ENCODE measurements at places on chromosomes 2 and 18.

GRCh38 chr2:134148843-134149472, 104.9 kb upstream of the MGAT5 start:
- DNase-seq, result no peak

- no peak for DNase-seq
Measured at GRCh38 chr2:205280596-205281236, 401.6 kb upstream of the NRP2 start.

DNA sequence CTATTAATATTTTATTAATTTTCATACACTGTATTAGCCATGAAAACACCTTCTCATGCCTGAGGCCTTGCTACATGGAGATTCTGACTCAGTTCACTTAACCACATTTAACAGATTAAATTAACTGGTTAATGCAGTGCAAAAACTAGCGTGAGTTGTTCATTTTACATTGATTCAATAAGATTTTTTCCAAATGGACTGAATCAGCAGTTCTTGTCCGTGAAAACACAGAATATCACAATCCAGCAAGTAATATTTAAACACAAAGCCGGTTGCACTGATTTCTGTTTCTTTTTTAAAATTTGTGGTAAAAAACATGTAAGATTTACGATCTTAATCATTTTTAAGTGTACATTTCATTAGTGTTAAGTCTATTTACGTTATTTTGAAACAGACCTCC, 118.2 kb upstream of the THUMPD2 start:
- no peak for DNase-seq

- DNase-seq, result no peak
Measured at GRCh38 chr2:72156872-72157271, 9.2 kb upstream of the CYP26B1 start.

DNA sequence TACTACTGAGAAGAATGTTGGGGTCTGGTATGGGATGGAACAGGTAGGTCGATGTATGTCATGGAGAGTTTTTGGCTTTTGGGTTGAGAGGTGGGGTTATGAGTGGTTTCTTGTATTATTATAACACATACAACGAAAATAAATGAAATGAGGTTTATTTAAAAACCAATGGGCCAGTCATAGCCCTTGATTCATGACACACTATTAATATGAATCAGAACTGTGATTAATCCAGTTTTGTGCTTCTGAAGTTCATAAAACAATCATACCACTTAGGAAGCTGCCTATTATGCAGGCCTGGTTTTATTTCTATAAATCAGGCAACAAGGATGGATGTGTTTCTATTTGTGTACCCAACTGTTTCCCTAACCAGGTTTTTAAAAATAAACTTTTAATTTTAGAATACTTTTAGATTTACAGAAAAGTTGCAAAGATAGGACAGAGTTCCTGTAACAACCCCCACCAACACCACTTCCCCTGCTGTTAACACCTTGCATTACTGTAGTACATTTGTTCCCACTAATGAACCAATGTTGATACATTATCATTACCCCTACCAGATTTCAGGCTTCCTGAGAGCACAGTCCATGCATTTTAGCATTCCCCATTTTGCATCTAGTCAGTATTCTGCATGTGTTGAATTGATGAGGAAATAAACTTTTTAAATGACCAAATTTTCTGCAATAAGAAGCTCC, 37.5 kb upstream of the NCOA1 start:
- DNase-seq, result no peak

GRCh38 chr2:8923183-8923582, 80.3 kb downstream of the MBOAT2 start:
- DNase-seq, result no peak

DNA sequence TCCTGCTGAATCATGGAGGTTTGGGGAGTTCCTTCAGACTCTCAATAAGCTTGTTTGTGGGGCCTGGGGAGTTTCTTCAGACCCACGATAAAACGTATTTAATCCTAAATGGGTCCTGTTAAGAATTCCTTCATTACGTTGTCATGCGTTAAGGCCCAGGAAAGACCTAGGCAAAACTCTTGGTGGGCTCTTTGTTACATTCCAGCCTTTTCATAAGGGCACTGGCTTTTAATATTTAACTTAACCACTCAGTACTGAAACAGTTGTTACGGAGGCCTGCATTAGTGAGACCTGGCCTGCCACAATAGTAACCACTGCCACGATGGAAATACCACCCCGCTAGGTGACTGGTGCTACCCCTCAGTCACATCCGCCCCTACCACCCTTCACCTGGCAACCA, 17.5 kb upstream of the BIN1 start:
- no peak for DNase-seq

DNA sequence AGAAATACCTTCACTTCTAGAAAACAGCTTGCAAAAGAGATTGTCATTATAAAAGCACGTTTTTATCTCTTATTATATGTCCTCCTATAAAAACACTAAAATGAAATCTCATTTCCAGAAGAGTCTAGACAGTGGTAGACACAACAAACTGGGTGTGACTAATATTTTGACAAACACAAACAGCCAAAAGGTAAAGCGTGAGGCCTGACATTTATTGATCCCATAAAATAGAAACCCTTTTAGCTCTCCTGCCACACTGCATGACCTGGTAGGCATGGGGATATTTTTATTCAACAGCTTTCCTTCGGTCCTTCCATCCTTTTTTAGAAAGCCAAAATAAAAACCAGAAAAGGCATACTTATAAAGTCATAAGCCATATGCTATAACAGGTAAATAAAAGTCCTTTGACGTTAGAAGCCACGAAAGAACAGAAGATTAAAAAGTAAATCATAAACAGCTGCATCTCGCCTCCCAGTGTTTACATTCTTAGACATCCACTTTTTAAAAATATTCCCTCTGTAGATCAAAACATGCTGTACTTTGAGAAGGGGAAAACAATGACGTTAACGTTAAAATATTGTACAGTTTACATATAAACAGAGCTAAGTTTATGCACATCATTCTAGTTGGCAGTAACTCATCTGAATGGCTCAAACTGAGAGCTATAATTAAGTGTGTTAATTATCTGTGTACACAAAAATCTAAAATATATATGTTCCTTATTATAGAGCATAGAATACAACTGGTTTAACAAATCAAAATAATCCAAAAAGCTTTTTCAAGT, 44.6 kb downstream of the IRS1 start:
- no peak for DNase-seq

- no peak for DNase-seq
Measured at GRCh38 chr2:165582863-165583506, 113.5 kb downstream of the CSRNP3 start.

DNA sequence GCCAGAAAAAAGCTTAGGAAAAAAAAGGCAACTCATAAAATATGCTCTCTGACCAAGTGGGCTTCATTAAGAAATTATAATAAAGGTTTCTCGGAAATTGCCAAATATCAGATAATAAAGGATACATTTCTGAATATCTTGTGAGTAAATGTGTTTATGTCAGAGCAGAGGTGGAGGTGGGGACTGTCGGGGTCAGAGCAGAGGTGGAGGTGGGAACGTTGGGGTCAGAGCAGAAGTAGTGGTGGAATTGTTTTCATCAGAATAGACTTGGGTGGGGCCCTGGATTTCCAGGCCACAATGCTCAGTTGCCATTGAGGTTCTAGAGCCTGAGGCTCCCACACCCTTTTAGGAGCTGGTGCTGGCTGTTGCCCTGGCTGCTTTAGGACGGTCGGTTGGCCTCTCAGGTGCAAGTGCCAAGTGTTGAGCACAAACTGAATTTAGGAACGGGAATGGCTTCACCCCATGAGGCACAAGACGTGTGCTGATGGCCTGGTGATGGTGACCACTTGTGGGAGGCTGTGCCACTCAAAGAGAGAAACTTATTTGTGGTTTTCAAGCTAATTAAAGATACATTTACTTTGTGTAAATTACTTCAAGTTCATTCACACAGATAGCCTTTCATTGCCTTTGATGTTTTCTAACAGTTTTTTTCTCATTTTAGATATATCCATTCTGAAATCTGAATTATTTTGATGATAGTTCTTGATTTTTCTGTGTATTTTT, 131.5 kb downstream of the ATP9B start:
- no peak for DNase-seq

DNA sequence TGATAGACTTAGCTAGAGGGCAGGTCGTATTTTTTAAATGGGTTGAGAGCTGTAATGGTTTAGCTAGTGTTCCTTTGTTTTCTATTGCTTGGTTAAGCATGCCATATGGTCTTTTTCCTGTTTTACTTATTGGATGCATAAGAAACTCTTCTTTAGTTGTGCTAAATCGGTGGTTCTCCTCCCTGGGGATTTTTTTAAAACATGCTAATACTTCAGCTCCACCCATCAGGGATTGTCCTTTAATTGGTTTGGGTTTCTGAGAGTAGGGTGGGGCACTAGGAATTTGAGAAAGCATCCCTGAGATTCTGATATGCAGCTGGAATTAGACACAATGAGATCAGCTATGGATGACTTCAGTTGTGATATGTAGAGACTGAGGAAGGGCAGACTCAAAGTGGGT, 497.2 kb downstream of the THSD7B start:
- peak; percentile 67 for DNase-seq

GRCh38 chr2:207258263-207258991, 92.7 kb upstream of the KLF7 start:
- peak; percentile 93 for DNase-seq

GRCh38 chr2:191245046-191245868, at the start of gene MYO1B:
MYO1B (plus strand) TSS chr2:191245404; CDS start chr2:191276896, 31,492 bp downstream.
- no peak for DNase-seq

- DNase-seq, result no peak
Measured at GRCh38 chr2:241739177-241739576, 4.7 kb downstream of the D2HGDH start.

GRCh38 chr18:44807766-44808165, 127.1 kb downstream of the SETBP1 start:
- no peak for DNase-seq

- DNase-seq, result no peak
Measured at GRCh38 chr2:176777262-176777661, 435.3 kb upstream of the HNRNPA3 start.

GRCh38 chr2:65456064-65456463, 23.7 kb upstream of the SPRED2 start:
- DNase-seq, result no peak

DNA sequence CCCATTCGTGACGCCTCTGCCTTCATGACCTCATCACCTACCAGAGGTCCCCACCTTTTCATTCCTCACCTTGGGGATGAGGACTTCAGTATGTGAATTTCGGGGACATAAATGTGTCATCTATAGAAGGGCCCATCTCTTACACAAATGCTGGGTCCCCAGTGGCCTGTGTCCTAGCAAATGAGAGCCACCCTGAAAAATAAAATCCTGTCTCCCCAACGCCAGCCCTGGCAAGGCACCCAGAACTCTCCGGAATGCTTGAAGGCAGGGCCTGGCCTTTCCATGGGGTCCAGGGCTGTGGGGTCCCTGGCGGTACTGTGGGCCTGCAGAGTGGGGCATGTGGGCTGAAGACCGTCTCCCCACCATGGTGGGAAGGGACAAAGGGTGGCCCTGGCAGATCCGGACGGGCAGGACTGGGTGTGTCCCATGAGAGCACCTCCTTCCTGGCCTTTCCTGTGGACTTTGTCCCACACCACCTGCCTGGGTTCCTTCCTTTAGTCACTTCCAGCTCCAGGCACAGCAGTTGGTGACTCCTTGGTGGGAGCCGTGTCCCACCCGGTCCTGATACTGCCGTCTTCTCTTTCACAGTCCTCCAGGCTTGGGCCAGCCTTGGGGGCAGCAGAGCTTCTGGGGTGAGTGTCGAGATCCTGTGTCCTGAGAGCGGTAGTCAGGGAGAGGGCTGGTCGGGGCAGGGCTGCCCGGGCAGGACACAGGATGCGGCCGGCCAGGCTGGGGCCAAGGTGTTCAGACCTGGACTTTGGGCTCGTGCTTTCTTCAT, 18.6 kb downstream of the CAPN10 start:
- no peak for DNase-seq

DNA sequence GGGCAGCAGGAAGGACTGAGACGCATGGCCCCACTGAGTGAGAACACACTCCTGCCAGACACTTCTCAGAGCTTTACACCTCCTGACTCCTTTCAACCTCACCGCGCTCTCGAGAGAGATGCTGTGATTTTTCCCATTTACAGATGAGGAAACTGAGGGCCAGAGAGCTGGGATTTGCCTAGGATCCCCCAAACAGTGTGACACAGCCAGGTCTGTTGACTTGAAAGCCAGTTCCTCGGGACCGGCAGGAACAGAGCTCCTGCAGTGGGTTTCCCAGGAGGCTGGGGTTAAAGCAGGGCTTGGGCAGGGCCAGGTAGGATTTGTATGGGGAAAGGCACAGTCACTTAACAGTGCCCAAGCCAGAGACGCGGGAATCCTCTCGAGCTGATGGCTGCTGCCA, 81.9 kb downstream of the STPG4 start:
- DNase-seq, result no peak

GRCh38 chr18:35236571-35237363, 4.1 kb upstream of the ZNF397 start:
- DNase-seq, result no peak

DNA sequence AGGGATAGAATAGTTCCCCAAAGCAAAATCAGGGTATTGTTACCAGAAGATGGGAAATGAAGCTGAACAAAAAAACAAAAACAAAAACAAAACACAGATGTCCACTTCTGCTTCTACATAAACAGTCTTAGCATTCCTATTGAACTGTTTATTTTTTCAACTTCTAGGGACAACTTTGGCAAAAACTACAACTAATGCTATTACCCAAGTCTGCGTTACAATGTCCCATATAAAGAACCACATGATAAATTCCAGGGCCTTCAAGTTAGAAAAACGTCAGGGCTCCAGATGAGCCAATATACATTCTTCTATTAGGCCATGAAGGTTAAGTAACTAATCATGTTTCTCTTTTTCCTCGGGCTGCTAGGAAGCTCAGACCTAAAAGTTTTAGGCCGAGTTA, 16.9 kb downstream of the PID1 start:
- DNase-seq, result no peak
